ENCODE measurements at places on chromosomes 5 and 9.

- no peak for DNase-seq
Observed at GRCh38 chr5:124156415-124156996, 589.9 kb downstream of the ZNF608 start.

GRCh38 chr5:148457183-148457620 is 73.4 kb downstream of the FBXO38 start:
- DNase-seq = peak; percentile 22

GRCh38 chr5:71743155-71743554 is 24.1 kb downstream of the CARTPT start:
- no peak for DNase-seq

DNA sequence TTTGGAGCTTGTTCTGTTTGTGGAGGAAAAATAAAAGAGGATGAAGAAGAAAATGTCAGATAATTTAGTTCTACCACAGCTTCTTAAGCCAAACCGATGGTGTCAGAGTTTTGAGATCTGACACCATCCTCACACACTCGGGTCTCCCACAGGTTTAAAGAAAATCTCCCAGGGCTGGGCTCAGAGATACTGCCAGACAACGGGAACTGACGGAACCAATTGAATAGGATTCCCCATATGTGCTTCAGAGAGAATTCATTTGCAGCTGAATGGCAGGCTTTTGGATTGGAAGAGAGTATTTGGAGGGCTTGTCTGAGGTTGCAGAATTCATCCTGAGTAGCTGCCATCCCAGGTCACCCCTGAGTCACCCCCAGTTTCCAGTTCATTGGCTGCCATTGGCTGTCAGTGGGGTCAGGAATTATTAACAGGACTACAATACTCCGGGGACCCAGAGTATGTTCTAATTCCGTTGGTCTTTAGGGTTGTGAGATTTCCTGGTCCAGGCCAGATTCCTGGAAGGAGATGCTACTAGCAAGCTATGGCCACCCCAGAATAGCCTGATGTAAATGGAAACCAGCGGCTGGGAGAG is 131.3 kb downstream of the PDZD2 start:
- DNase-seq = no peak

GRCh38 chr9:108443019-108443633 is 412.7 kb downstream of the ACTL7B start:
- DNase-seq = no peak

GRCh38 chr5:55860288-55860687 is 9.1 kb downstream of the IL31RA start:
- no peak for DNase-seq

- DNase-seq = no peak
Observed at GRCh38 chr9:138101444-138102234, 224.1 kb downstream of the CACNA1B start.

DNA sequence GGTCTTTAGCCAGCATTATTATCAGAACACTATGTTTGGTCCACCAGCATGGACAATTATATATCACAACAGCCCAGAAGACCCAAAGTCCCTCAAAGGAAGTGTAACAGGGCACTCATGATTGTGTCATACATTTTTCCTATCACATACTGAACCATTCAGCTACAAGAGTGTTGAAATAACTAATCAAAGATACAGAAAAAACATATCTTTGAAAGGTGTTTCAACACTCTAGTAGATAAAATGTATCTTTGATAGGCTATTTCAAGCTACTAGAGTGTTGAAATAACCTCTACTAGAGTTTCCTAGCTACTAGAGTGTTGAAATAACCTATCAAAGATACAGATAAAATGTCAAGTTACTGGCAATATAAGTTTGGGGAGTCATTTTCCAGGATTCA is 545.0 kb downstream of the PRR16 start:
- DNase-seq = no peak

Measured in ACHN (cell line).